ENCODE measurements at places on chromosomes 16 and 17.

DNA sequence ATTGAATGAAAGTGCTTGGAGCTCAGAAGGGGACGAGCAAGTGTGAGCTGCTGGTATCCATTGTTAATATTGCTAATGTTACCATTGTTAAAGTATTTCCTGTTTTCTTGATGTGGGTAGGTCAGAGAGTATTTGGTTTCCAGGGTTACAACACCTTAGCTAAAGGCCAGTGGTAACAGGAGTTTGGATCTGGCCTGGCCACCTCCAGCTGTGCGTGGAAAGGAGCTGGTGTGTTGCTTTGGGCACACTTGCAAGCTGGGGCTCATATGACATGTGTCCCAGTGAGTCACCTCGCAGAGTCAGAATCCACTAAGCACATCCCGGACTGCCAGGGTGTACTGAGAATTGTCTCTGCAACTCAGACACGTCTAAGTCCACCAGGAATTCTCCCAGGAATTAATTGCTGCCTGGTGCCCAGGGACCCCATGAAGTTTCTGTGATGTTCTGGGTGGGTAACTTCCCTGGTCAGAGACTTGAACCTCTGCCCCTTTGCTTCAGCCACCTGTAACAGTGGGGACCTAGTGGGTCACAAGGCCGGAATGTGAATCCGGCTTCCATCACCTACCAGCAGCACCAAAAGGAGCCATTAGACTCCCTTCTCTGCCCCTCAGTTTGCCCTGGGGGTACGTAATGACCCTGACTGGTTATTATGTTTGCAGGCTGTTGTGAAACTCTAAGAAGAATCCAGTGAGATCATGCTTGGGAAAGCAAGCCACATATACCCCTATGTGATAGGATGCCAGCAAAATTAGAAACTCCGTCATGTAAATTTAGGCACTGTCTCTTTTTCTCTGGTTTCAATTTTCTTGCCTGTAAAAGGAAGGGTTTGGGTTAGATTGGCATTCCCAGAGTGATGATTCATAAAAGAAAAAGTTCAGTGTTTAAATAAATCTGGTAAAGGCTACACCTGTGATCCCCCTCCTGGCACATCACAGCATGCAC lies 12.8 kb downstream of the SLC6A2 start:
- DNase-seq: no peak

GRCh38 chr17:45246861-45247428 lies 14.9 kb downstream of the SPATA32 start:
- no peak for DNase-seq

DNA sequence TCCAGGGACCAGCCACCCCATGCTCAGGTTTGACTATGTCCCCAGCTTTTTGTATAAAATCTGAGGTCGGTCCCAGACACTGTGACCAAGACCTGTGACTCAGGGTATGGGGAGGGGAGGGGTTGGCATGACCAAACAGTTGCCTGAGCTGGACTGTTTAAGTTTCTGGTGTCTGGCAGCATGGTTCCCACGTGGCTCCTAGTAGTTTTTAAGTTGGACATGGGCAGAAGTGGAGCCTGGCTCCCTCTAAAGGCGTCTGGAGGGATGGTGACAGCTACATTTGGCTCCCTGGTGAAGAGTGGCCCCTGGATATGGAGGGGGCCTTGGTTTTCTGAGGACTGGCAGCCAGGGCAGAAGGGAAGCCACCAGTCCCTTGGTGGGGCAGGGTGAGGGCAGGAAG lies 7.9 kb downstream of the SMCR8 start:
- no peak for DNase-seq

DNA sequence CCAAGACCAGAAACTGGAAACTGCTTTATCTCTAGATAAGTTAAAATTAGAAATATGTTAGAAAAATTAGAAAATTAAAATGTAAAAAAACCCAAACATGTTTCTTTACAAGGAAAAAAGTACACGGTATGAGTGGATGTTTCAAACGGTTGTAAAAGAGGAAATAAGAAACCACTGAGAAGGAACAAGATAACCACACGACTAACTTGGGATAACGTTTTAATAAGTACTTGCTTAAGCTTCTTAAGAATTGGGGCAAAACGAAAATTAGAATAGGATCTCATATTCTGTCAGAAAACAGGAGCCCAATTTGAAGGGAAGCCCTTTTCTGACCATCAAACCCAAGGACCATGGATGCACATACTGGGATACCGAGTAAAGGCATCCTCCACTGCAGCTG lies 31.0 kb downstream of the MBTPS1 start:
- DNase-seq: no peak

DNA sequence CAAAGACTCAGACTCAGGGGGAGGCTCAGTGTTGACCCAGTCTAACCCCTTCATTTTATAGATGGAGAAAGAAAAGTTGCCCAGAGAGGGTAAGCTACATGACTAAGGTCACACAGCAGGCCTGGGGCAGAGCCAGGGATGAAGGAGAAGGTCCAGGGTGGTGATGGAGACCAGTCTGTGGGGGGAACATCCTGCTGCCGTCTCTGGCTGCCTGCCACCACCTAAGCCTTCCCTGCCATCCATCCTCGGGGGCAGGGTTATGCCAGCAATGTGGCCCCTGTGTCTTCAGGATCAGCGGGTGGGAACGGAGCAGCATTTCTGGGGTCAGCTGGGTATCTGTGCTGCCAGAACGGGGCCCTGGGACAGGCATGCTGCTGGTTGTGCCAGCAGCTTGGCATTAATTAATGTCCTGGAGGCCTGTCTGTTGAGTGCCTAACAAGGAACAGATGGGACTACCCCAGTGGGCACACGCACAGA lies 5.5 kb downstream of the DOK4 start:
- no peak for DNase-seq

DNA sequence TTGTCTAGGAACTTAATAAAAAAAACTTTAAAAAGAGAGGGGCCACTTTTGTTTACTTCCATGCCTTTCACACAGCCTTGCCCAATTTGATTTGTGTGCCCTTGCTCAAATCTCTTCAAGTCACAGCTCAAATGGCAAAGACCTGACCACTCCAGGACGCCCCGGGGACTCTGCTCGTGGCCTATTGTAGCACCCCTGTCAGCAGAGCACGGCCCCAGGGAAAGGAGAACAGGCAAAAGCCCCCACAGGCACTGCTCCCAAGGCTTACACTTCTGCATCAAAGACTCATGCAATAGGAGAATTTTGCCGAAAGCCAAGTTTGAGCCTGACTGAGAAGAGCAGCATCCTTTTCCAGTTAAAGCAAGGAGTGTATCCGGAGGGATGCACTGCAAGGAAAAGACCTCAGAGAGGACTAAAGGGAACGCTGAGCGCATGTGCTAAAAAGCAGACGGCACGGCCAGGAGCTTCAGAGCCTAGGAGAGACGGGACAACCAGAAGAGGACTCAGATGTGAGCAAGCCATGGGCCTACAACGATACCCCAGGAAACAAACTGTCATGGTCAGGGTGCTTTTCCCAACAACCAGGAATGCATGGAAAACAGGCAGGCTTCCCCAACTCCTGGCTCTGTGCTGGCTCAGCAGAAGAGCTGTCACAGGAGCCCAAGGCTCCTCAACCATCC lies 8.2 kb downstream of the CREBBP start:
- no peak for DNase-seq

- DNase-seq: no peak
These were observed 139.5 kb downstream of the ZNF423 start for GRCh38 chr16:49716339-49716934.

GRCh38 chr17:15121426-15121825 lies 143.7 kb downstream of the PMP22 start:
- no peak for DNase-seq

- no peak for DNase-seq
These were observed 22.8 kb downstream of the NUP85 start for GRCh38 chr17:75228305-75228704.

GRCh38 chr16:65024767-65025178 lies 97.1 kb downstream of the CDH11 start:
- no peak for DNase-seq

DNA sequence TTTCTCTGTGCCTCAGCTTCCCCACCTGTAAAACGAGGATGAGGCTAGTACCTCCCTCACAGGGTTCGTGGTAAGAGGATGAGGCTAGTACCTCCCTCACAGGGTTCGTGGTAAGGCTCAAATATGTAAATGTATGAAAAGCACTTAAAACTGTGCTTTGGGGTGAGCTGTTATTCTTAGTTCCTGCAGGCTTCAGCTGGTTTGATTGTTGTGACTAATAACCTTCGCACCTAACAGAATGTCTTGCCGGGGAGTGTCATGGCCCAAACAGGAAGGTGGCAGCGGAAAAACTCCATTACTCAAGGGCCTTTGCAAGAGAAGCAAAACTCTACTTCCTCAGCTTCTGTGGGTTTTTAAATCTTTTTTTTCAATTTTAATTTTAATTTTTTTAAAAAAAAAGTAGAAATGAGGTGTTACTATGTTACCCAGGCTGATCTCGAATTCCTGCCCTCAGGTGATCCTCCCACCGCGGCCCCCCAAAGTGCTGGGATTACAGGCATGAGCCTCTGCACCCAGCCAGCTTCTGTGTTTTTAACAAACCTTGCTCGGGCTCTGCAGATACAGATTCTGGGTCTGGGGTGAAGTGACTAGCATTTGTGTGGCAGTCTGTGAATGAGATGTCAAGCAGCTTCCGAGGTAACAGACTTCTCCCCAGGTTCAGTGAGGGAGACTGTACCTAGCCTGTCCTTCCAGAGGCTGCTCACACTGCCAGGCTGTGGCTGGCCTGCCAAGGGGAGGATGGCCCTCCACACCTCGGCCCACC lies 103.0 kb downstream of the RAB11FIP4 start:
- no peak for DNase-seq

DNA sequence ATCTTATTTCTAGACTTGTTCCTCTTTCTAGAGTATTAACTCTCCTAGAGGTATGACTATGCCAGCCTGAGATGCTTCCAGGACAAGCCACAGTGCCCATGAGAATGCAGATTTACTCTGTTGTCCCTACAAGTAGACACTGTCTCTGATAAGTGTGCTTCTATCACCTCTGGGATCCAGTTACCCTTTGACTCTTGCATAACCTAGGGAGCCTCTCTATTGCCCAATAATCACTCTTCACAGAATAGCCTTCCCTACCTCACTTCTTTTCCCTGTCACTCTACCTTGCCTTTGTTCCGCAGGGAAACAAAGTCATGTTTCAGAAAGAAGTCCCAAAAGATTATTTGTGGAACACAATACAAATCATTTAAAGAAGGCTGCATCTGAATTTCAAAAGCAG lies 1.6 kb upstream of the KRT34 start:
- no peak for DNase-seq

DNA sequence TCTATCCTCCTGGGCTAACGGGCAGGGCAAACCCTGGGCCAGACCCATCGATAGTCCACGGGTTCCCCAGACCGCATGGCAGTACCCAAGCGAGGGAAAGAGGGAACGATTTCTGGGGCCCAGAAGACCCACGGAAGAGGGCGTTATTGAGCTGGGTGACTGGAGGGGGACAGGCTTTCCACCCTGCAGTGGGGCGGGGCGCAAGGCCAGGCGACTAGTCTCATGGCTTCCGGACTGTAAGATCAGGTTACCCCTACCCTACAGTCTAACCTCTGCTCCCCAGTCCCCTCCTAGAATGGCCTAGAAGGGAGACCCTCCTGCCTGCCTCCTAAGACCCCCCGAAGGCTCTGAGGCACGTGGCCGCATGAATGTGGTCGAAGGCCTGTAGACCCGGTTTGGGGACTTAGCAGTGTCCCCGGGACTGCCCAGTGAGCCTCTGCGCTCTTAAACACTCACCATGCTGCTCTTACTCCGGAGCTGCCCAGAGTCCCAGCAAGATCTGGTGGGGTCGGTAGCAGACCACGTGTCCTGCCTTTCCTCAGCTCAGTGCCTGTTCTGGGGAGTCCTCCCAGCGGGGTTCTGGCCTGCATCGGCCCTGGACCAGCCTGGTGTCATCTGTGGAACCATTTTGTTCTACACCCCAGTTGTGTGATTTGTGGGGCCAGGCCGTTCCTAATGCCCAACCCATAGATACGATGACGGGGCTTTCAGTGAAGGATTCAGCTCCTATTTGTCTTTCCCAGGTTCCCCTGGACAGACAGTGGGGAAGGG lies 13.2 kb upstream of the AURKB start:
- no peak for DNase-seq

DNA sequence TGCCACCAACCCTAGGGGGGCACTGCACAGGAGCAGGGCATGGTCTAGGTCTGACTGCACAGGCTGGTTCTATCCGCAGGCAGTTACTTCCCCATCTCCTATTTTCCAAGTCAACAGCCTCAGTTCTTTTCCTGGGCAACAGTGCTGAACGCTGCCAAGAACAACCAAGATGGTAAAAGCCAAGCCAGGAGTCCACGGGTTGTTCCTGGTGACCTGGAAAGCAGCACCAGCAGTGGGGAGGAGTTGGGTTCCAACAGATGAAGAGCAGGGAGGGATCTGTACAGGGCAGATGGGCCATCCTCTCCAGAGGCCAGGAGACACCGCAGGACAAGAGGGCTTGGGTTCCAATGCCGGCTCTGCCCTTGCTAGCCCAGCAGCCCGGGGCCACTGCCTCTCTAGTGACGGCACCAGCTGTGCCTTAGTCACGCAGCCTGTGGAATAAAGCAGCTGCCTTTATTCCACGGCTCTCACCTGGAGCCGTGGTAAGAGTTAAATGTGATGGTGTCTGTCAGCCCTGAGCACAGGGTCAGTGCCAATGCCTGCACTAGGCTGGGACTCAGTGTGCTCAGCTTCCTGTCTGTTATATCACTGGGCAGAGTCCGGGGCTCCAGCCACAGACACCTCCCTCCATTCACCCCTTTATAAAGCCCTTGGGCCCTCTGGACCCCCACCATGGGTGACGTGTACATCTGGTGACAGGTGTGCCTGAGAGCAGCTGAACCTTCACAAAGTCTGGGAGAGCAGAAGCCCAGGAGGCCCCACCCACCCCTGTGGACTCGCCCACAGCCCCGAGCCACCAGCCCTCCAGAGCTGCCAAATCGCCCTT lies 44.9 kb downstream of the MARF1 start:
- no peak for DNase-seq

GRCh38 chr16:20611975-20612481 lies 35.9 kb upstream of the ACSM2B start:
- no peak for DNase-seq

DNA sequence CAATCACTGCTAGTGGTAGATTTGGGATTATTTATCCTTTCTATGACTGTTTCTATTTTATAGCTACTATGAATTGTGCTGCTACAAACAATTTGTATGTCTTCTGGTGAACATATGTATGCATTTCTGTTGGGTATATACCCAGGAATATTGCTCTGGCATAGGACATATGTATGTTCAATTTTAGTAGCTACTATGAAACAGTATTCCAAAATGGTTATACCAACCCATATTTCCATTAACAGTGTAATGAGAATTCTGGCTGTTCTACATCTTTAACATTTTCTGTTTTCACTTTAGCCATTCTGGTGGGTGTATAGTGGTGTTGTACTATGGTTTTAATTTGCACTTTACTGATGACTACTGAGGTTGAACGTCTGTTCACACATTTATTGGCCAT lies 57.6 kb upstream of the NACA2 start:
- DNase-seq: no peak

DNA sequence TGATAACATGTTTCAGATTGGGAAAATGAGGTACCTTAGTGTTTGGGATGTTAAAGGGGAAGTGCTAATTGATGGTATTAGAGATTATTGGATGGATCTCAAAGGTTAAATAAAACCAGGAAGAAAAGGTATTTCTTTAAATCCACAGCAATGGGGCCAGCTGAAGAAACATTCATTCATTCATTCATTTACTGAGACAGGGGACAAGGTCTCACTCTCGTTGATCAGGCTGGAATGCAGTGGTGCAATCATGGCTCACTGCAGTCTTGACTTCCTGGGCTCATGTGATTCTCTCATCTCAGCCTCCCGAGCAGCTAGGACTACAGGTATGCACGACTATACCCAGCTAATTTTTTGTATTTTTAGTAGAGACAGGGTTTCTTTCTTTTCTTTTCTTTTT lies 19.8 kb downstream of the EARS2 start:
- DNase-seq: no peak

Measured in stimulated activated CD8-positive, alpha-beta memory T cell treated with anti-CD3 and anti-CD28 coated beads, Interleukin-4, amount 100 ng/mL, for 1 hour (primary cell).